Mesenteric fat pad (tissue), 1 donor: ENCODE measurements at places on chromosomes 16 and 17. TPM values are rescaled to one million over a fixed set of nuclear protein-coding genes. Genes with fewer than 3 reads are reported as not detected.

NTN1 gene
- 3.1 TPM for total RNA-seq

CEP112 gene
- 37.3 TPM for total RNA-seq

NDEL1 gene
- total RNA-seq, result 112 TPM

GJC1 gene
- 17.1 TPM for total RNA-seq

ERN2 gene
- total RNA-seq, result 1.9 TPM

CDH16 gene
- not detected for total RNA-seq

MRTFB gene
- total RNA-seq, result 53.8 TPM

C16orf96 gene
- 0.10 TPM for total RNA-seq

TSPAN10 gene
- total RNA-seq, result 0.29 TPM

DHRS13 gene
- total RNA-seq, result 5.5 TPM

CES3 gene
- 0.55 TPM for total RNA-seq

CMTM4 gene
- 17.9 TPM for total RNA-seq

MEOX1 gene
- 25.3 TPM for total RNA-seq

NACA2 gene
- total RNA-seq, result not detected

SLC47A1 gene
- total RNA-seq, result 7.0 TPM

SMIM36 gene
- not detected for total RNA-seq

PRAC1 gene
- total RNA-seq, result not detected

NLRC5 gene
- total RNA-seq, result 63.9 TPM

ITGB4 gene
- total RNA-seq, result 13.9 TPM

CD68 gene
- 286 TPM for total RNA-seq

MYH8 gene
- not detected for total RNA-seq

TACO1 gene
- total RNA-seq, result 17.1 TPM

MYCBPAP gene
- 0.61 TPM for total RNA-seq

TNP2 gene
- total RNA-seq, result not detected

CD300LG gene
- 121 TPM for total RNA-seq

CAPN15 gene
- total RNA-seq, result 49.2 TPM

KRTAP4-6 gene
- not detected for total RNA-seq

SCIMP gene
- total RNA-seq, result 7.6 TPM

KCNAB3 gene
- total RNA-seq, result 1.3 TPM

DHX58 gene
- 13.2 TPM for total RNA-seq

PRSS33 gene
- not detected for total RNA-seq

OTOP2 gene
- total RNA-seq, result not detected

SHISA9 gene
- not detected for total RNA-seq

AOC2 gene
- 10.5 TPM for total RNA-seq

FASN gene
- 1,109 TPM for total RNA-seq
